ENCODE measurements at places on chromosomes 6 and 20.

DNA sequence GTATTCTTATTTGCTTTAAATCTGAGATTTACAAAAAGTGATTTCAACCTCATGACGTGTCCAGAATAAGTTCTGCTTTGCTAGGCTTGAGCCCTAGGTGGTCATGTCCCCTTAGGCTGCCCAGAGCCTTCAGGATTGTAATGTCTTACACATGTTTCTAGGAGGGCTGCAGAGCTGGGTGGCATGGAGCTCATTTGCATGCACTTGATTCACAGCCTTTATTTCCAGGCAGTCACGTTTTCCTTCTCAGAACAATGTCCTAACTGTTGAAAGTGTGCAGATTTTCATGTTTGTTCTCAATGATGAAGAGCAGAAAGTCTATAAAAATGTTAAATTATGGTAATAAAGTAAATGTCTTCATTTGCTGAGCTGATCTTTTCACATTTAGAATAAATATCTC, 448.6 kb upstream of the SOX4 start:
- DNase-seq: no peak

GRCh38 chr6:128358244-128358776, 162.1 kb downstream of the PTPRK start:
- no peak for DNase-seq

GRCh38 chr6:75308250-75308988, 23.8 kb upstream of the TMEM30A start:
- no peak for DNase-seq

GRCh38 chr6:51024126-51024525, 205.5 kb downstream of the TFAP2B start:
- no peak for DNase-seq

- no peak for DNase-seq
These were observed 35.1 kb upstream of the BTN3A2 start for GRCh38 chr6:26329763-26330511.

DNA sequence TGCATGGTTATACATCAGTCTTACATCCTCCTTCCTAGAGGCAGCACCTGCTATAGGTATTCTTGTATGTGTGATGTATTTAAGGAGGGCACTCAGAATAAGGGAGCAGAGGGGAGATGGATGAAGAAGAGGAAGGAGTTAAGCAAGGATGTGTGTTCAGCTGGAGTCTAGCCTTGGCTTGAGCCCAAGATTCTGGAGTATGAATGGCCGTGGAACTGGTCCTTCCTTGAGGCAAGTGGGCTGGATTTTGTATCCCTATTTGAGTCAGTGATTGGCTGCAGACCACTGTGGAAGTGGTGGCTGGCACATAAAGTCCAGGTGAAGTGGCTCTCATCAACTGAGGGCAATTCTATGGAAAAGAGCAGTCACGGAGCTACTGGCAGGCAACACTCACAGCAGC, 112.0 kb upstream of the RNF24 start:
- DNase-seq: no peak

- no peak for DNase-seq
These were observed 115.6 kb downstream of the KHDC1L start for GRCh38 chr6:73109659-73110058.

DNA sequence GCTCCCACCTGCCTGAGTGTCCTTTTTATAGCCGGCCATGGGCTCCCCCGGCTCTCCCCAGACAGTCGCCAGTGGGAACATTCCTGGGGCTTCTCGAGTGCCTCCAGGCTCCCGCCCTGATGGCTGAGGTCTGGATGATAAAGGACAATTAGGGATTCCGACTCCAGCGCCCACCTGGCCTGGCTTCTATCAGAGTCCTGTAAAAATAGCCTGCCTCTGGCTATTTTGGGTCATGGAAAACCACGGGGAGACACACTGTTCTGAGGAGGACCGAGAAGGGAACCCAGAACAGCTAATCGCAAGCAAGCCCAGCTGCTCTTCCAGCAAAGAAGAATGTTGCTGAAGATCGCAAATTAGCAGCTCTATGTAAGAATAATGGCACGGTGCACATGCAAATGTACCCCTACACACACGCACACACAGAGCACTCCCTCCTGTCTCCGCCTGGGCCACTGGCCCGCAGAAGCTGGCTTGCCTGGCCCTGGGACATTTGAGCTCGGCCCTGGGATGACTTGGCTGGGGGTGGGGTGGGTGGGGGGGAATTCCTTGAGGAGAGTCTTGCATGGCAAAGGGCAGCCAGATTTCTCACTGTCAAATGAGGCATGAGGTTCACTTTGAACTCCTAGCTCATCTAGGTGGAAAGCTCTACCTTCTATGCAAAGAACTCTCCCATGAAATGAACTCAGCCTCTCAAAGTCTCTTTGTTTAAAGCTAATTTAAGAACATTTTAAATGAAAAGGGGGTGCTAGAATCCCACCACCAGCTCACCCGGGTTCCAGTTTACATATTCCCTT, 55.3 kb downstream of the CTCFL start:
- no peak for DNase-seq

GRCh38 chr20:35561268-35561667, 19.4 kb downstream of the ERGIC3 start:
- DNase-seq: no peak

DNA sequence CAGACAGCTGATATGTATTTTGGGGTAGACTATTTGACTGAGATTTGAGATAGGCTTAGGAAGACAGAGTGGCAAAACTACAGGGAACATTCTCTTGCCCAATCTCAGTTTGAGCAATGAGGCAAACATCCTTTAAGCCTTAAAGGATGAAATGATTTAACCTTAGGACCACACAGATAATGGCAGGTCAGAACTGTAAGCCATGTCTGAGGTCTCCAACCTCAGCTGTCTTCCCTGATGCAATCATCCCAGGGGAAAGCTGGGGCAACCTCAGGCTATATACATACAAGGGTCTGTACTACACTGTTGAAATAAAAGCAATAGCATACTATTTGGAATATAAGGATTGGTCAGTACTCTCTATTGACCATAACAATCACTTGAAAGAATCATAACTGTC, 83.8 kb upstream of the NUP153 start:
- no peak for DNase-seq

GRCh38 chr6:36515844-36516243, 31.4 kb downstream of the STK38 start:
- no peak for DNase-seq

DNA sequence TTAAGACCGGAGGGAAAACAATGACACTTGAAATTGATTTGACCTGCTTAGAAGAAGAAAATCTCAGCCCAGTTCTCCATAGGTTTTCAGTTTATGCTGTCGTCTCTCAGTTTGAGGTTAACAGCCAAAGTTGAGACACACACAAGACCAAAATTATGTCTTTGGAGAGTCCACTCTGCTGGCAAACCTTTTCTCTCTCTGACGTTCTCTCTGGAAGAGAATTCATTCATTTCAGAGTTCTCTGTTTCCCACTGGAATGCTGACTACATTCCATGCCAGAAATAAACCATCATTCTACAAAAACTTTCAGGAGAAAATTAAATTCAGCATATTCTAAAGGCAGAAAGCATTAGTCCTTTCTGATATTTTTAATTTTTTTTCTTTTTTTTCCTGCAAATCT, 155.2 kb downstream of the TFAP2A start:
- DNase-seq: no peak

- DNase-seq: no peak
These were observed 39.5 kb upstream of the VAPB start for GRCh38 chr20:58349570-58349969.

GRCh38 chr6:43334466-43335095, 26.0 kb upstream of the CRIP3 start:
- DNase-seq: no peak

DNA sequence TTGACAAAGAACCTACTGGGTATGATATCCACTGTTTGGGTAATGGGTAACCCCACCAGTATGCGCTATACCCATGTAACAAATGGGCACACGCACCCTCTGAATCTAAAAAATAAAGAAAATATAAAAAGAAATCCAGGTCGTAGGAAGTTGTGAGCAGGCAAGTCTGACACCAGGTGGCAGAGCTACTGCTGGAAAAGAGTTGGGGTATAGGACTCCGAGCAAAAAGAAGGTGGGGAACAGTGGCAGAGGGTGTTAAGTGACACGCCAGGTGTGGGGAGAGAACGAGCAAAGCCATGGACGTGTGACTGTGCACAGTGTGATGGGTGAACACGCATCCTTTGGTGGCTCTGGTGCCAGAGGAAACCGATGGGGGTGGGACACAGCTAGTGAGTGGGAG, 46.7 kb downstream of the NOX3 start:
- no peak for DNase-seq

DNA sequence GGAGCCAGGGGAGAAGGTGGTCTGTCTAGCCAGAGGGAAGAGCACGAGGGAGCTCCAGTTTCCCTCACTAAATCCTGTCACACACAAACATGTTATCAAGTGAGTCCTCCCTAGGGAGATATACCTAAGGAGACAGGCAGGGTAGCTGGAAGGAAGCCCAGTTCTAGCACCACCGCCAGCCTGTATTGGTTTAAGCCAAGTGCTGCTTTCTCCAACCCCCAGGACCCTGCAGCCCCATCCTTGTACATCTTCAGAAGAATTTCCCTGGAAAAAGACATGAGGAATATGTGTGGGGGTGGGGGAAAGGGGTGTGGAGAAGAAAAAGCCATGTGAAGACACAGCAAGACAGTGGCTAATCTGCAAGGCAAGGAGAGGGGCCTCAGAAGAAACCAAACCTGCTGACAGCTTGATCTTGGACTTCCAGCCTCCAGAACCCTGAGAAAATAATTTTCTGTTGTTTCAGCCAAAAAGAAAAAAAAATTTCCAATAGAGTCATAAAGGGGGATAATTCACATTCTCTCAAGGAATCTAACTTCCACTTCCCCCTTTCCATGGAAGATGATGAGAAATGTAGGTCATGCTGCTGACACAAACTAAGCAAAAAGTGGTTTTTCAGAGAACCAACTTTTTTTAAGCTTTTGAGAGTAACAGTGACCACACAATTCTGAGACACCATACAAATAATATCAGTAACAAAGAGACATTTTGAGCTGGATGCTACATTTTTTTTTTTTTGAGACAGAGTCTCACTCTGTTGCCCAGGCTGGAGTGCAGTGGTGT, 103.2 kb upstream of the PRDM1 start:
- no peak for DNase-seq

GRCh38 chr6:15264902-15265761, 19.3 kb downstream of the JARID2 start:
- no peak for DNase-seq

DNA sequence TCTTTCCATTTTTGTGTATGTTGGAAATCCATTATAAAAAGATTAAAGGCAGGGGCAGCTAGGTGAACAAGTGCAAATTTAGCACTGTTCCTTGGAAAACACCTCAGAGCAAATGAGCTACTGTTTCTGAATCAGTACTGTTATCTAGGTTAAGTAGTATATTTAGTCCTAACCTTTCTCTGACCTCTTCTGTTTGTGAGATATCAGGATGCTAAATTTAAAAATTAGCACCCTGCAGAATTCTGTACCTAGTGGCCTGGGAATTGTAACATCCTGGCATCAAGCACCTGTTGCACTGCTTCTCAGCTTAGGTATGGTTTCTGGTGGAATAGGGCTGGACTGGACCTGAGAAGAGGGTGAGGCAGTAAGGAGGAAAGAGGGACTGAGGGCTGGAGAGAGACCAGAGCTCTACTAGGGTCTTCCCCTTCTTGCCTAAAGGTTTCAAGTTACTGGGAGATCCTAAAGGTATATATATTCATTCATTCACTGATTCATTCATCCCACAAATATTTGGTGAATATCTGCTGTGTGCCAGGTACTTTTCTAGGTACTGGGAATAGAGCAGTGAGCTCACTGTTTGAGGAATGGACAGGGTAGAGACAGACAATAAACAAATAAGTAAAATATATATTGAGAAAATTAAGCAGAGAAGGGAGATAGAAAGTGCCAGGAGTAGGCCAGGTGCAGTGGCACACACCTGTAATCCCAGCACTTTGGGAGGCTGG, 5.2 kb downstream of the ZNF76 start:
- DNase-seq: no peak

DNA sequence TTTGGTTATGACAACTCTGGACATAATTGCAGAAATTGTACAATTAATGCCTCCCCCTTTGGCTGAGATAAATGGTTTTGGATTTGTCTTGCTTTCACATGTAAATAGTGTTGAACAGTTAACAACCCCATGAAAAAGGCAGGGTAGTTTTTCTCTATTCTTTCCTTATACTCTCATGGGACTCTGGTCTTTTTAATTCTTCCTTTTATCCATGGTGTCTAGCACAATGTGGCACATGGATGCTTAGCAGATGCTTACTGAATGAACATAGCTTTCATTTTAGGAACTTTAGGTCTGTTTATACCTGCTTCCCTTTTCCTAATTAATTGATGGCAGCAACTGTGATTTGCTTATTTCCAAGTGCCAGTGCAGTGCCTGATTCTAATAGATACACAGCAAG, 75.6 kb downstream of the NCOA3 start:
- DNase-seq: no peak

DNA sequence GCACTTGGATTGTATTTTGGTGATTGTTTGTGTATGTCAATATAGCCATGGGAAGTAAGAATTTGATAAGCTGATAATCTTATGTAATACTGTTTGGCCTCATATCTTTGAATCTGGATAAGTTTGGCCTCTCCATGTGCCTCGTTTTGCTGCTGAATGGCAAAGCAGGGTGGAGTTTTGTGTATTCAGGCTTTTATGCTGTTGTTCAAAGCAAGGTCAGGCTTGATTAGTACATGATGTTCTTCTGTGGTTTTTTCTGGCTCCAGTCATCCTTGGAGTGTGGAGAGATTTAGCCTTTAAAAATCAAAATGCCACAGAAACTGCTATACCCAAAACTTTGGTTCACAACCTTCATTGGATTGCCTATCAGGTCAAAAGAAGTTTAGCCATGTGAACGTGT, 728.9 kb upstream of the GJE1 start:
- no peak for DNase-seq

DNA sequence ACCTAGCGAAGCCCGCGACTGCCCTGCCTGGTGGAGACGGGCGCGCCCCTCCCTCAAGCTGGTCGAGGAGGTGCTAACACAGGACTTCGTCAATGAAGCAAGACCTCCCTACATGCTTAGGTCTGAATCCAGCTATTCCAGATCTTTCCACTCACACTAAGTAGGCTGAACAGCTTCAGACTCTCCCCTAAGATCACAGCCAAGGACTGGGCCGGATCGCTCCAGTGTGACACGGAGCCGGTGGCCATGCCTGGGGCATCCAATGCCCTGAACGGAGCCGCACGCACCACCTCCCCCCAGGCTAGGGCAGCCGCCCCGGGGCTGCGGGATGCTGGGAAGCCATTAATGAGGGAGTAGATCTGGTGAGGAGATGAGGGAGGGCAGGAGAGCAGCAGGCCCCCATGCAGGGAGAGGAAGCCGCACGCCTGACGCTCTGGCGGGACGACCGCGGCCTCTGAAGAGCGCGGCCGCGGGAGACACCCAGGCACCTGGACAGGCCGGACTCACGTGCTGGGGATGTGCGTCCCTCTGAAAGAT, 200.0 kb downstream of the WDR27 start:
- no peak for DNase-seq

DNA sequence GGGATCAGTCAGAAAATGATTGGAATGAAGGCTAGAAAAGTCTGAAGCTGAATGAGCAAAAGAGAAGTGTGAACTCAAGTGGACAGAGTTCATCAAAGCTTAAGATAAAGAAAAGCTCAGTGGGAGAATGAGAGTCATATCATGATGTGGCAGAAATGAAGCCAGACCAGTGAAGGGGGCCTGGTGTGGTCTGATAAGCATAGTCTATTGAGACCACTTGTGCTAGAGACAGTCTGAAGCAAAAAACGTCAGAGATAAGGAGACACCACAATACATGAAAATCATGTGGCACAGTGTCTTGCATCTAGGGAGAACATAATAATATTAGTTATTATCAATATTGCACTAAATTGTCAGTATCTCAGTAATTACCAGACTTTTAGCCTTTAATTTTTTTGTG, 601.5 kb downstream of the UTRN start:
- DNase-seq: no peak

GRCh38 chr20:53923566-53924369, 146.6 kb downstream of the BCAS1 start:
- DNase-seq: no peak

Measured in stimulated activated CD4-positive, alpha-beta T cell treated with anti-CD3 and anti-CD28 coated beads, Interleukin-1b, Interleukin-23, amount 100 ng/mL, for 1 hour (primary cell).